ENCODE measurements at places on chromosomes 11 and 22. TPM values are rescaled to one million over a fixed set of nuclear protein-coding genes. Genes with fewer than 3 reads are reported as not detected.

DNA sequence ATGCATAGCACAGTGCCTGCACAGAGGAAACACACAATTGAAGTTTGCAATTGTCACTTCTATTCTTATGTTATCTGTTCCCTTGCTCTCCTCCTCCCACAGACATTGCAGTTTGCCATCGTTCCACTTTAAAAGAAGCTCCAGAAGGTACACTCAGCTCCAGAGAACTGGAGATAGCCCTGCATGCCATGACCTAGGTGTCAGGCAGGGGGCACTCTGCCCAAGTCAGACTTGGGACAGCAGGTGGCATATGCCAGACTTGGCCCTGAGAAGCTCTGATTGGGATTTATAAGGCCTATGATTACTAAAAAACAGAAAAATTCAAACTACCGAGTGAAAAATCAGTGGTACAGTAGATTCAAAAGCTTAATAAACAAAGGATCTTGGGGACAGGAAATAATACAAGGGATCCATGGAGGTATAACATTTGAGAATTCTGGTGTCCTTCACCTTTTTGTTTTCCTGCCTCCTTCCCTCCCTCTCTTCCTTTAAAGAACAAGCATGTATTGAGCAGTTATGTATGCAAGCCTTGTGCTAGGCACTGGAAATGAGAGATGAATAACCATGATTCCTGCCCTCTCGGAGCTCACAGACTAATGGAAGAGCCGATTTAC lies 40.0 kb downstream of the TENM4 start:
- H3K36me3 ChIP-seq, result no peaks in the 10 kb centered on the region
- H3K27ac ChIP-seq, result no peak overlapping the region
- peak; percentile 52 for DNase-seq
- H3K4me3 ChIP-seq, result no peak overlapping the region
- H3K27me3 ChIP-seq, result peaks cover 14% of the 10 kb centered on the region

GRCh38 chr11:102317768-102318103 lies 452 bp downstream of the BIRC3 start:
- peaks cover 29% of the 10 kb centered on the region for H3K4me1 ChIP-seq
- no peak for DNase-seq
- peak overlapping the region; percentile 67 for H3K4me3 ChIP-seq
- peak overlapping the region; percentile 80 for H3K27ac ChIP-seq
- 0 out of 2 replicates have a peak, but pooled peaks cover 8% of the 10 kb centered on the region for H3K36me3 ChIP-seq

DNA sequence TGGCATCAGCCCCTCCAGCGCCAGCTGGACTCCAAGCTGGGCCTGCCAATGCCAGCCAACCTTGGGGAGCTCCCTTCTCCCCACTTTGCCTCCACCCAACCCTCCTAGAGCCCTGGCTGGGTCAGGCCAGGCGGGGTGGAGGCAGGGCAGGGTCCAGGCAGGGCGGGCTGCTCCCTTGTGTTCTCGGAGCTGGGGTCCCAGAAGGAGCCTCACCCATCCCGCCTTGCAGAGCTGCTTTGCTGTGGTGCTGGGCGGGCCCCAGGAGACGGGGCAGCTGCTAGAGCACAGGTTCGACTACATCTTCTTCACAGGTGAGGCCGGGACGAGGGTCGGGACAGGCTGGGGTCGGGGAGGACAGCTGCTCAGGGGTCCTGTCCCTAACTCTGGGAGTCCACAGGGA lies 9.4 kb downstream of the ALDH3B1 start:
- no peaks in the 10 kb centered on the region for H3K36me3 ChIP-seq
- H3K4me3 ChIP-seq, result no peak overlapping the region
- H3K27ac ChIP-seq, result no peak overlapping the region

GRCh38 chr11:66281001-66281400 lies 3.0 kb downstream of the CNIH2 start:
- no peak overlapping the region for H3K4me3 ChIP-seq
- no peaks in the 10 kb centered on the region for H3K4me1 ChIP-seq
- no peak overlapping the region for H3K27ac ChIP-seq
- DNase-seq, result no peak
- H3K36me3 ChIP-seq, result no peaks in the 10 kb centered on the region

GRCh38 chr22:39356464-39356863 lies 6.7 kb downstream of the SYNGR1 start:
- DNase-seq, result no peak
- no peak overlapping the region for H3K4me3 ChIP-seq
- H3K36me3 ChIP-seq, result no peaks in the 10 kb centered on the region
- peaks cover 13% of the 10 kb centered on the region for H3K4me1 ChIP-seq
- no peak overlapping the region for H3K27ac ChIP-seq

- no peaks in the 10 kb centered on the region for H3K36me3 ChIP-seq
- no peaks in the 10 kb centered on the region for H3K4me1 ChIP-seq
- DNase-seq, result no peak
- H3K27ac ChIP-seq, result no peak overlapping the region
Measured at GRCh38 chr11:87589082-87589481, 551.3 kb downstream of the TMEM135 start.

DNA sequence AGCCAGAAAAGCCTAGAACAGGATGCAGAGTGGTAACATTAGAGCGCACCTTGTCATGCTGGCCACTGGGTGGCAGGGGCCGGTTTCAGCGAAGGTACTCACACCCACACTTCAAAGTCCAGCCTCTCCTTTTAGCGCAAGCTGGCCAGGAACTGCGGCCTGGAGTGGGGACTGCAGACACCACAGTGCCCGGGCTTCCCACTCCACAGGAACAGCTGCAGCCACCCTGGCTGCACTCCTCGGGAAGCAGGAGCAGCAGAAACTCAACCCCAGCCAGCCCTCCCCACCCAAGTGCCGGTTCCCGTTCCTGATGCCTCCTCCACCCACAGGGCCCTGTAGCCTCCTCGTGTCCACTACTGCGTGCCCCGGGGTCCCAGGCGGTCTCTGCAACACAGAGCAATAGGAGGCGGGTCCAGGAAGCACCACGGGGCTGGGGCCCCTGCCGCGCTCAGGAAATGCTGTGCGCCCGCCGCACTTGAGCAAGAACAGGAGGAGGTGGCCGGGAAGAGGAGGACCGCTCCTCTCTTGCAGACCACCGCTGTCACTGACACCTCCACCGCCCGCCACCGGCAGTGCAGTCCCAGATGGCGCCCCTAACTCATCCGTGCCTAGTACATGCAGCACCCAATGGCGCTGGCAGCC lies 2.2 kb downstream of the RFPL2 start:
- H3K36me3 ChIP-seq, result no peaks in the 10 kb centered on the region
- DNase-seq, result peak; percentile 24
- H3K27ac ChIP-seq, result no peak overlapping the region
- peaks cover 21% of the 10 kb centered on the region for H3K27me3 ChIP-seq

DNA sequence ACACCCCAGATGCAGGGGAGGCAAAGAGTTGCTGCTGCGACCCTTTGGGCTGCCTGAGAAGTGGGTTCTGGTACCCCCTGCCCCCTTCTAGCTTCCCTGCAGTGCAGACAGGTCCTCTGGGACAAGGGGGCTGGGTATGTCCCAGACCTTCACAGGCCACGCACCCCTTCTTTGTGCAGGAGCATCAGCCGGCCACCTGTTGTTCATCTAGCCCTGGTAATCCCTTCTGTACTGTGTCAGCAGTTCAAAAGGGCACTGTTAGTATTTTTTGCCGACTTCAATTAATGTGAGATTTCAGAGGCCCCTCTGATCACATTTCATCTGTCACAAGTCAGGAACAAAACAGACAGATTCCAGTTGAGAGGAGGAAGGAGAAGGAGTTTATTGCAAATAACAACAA lies 49.9 kb downstream of the ALX4 start:
- H3K36me3 ChIP-seq, result no peaks in the 10 kb centered on the region
- no peak overlapping the region for H3K4me3 ChIP-seq
- H3K4me1 ChIP-seq, result no peaks in the 10 kb centered on the region
- no peak for DNase-seq

- no peaks in the 10 kb centered on the region for H3K27me3 ChIP-seq
- peak; percentile 70 for DNase-seq
- H3K4me3 ChIP-seq, result no peak overlapping the region
- no peaks in the 10 kb centered on the region for H3K36me3 ChIP-seq
- H3K27ac ChIP-seq, result peak overlapping the region; percentile 35
- peaks cover 62% of the 10 kb centered on the region for H3K4me1 ChIP-seq
Measured at GRCh38 chr11:12245549-12246016, 131.8 kb upstream of the PARVA start.

GRCh38 chr11:10302744-10303557 lies 1.9 kb upstream of the ADM start:
- 0 out of 2 replicates have a peak, but pooled peaks cover 8% of the 10 kb centered on the region for H3K36me3 ChIP-seq
- H3K4me3 ChIP-seq, result peak overlapping the region; percentile 87
- peaks cover 16% of the 10 kb centered on the region for H3K4me1 ChIP-seq
- DNase-seq, result peak; percentile 73
- H3K27ac ChIP-seq, result peak overlapping the region; percentile 98

- H3K36me3 ChIP-seq, result no peaks in the 10 kb centered on the region
- H3K4me1 ChIP-seq, result peaks cover 47% of the 10 kb centered on the region
- no peak for DNase-seq
- H3K4me3 ChIP-seq, result no peak overlapping the region
- H3K27ac ChIP-seq, result no peak overlapping the region
Measured at GRCh38 chr11:86158704-86159580, 85.6 kb upstream of the EED start.

DNA sequence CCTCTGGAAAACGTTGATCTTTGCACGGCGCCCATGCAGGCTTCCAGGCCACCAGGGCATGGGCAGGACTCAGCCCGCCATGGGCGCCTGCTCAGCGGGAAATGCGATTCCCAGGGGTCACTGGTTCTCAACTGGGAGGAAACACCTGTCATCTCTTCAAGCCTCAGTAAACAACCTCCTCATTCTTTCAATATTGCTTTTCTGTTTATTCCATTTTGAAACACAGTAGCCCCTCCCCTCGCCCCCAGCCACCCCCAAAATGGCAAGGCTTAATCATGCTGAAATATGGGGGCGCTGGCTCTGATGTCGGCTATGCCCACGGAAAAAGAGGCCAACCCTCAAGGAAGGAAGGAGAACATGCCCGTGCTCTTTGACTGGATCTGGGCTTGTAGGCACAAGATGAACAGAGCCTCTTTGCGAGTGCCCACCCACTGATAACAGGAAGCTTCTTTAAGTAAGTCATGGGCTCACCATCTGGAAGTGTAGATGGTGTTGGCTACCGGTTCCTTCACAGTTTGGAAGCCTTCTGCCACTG lies 594 bp upstream of the POU2AF1 start:
- H3K27me3 ChIP-seq, result no peaks in the 10 kb centered on the region
- H3K36me3 ChIP-seq, result no peaks in the 10 kb centered on the region
- no peak for DNase-seq

DNA sequence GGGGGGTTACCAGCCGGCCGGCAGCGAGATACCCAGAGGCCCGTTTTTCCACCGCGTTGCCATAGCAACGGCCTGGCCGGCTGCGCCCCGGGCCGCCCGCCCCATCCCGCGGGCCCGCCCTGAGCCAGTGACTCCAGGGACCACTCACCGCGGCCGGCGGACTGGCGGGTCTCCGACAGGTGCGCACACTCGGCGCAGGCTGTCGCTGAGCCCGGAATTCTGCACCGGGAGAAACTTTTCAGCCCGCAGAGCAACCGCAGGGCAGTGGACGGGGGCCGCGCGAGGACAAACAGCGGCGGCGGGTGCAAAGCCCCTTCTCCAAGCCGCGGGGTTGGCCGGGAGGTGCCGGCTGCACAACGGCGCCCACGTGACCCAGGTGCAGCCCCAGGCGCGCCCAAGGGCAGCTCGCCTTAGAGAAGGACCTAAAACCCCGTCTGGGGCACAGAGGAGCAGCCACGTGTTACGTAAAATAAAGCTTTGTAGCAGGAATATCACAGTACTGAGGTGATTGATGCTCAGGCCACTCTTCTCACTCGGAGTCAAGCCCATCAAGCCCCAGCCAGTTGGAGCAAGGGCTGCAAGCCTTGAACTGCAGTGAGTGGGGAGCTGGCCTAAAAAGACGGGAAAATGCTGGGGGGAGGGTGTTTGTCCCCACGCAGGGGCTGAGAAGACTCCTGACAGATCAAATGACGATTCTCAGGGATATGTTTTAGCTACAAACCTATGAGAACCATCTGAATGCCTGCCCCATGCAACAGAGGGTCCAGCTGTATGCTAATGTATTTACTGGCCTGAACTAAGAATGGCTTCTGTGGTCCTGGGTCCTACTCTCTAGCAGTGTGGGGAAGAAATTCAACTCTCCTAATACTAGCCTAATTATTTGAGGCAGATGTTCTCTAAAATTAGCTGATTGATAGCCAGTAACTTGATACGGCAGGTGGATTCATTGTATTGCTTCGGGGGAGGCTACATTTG lies at the start of gene STK33:
TSS of gene STK33 (minus strand) at position 294 of the 975 bp plus-strand sequence. CDS start 119,323 bp downstream, outside the sequence.
- DNase-seq, result no peak
- H3K4me3 ChIP-seq, result peak within 1 kb of the TSS; percentile 66
- no peaks in the 10 kb centered on the region for H3K4me1 ChIP-seq

DNA sequence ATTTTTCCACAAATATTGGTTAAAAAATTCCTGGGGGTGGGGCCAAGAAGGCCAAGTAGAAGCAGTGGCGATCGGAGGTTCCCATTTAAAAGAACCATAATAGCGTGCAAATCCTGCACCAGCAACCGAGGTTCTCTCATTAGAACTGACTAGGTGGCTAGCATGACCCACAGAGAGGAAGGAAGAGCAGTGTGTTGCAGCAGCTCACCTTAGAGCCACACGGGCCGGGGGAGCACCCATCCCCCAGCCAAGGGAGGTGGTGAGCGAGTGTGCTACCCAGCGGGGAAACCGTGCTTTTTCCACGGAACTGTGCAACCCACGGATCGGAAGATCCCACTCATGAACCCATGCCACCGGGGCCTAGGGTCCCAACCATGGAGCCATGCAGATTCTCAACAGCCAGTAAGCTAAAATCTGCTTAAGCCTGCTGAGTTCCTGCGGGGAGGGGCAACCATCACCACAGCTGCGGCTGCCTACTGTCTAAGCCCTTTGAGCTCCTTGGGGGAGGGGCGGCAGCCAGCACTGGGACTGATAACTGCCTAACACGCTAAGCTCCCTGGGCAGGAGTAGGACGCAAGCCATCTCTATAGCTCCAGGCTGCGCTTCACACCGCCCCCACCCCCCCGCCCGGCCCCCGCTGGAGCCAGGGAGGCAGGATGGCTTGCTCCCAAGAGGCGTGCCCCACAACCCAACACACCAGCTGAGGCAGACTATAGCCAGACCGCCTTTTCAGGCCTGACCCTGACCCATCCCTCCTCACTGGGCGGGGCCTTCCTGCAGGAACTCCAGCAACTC lies 21.0 kb upstream of the HTATIP2 start:
- peaks cover 64% of the 10 kb centered on the region for H3K27me3 ChIP-seq
- no peaks in the 10 kb centered on the region for H3K4me1 ChIP-seq
- no peak for DNase-seq
- H3K36me3 ChIP-seq, result no peaks in the 10 kb centered on the region
- H3K27ac ChIP-seq, result no peak overlapping the region

DNA sequence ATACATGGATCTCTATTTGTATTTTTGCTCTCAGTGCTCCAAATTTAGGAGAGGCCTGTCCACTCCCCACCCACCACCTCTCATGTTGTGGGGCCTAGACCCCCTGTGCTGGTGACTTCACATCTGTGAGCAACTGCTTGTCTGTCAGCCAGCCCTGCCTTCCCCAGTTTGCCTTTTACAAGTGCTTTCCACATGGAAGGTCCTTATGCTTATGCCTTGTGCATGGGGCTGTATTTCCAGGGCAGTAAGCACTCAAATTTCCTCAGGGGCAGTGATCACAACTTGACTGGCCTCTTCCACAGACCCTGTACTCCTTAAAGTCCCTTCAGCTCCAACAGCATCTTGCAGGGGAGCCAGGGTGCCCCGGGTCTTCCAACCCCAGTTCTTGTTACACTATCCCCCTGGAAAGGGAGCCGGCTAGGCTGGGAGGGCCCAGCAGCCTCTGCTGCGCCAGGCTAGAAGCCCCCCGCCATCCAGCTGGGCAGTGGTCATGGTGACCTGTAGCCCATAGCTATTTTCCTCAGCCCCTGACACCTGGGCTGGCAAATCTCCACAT lies 29.9 kb downstream of the GDPD5 start:
- no peak for DNase-seq
- no peaks in the 10 kb centered on the region for H3K36me3 ChIP-seq
- H3K4me3 ChIP-seq, result no peak overlapping the region
- H3K4me1 ChIP-seq, result peaks cover 49% of the 10 kb centered on the region
- no peaks in the 10 kb centered on the region for H3K27me3 ChIP-seq

Gene LGR4
- total RNA-seq, result 33.4 TPM

Gene SMIM35
- total RNA-seq, result not detected

Gene ANGPTL5
- total RNA-seq, result not detected

Gene APOL5
- total RNA-seq, result not detected

Gene SCUBE1
- total RNA-seq, result not detected

Gene EIF4G2
- 439 TPM for total RNA-seq

All from PC-9 (cell line).